Inflammatory macrophage (primary cell): ENCODE measurements at places on chromosomes 2 and 18.
A peak's percentile ranks its signal among the peaks of the same experiment; 100 is the strongest.

DNA sequence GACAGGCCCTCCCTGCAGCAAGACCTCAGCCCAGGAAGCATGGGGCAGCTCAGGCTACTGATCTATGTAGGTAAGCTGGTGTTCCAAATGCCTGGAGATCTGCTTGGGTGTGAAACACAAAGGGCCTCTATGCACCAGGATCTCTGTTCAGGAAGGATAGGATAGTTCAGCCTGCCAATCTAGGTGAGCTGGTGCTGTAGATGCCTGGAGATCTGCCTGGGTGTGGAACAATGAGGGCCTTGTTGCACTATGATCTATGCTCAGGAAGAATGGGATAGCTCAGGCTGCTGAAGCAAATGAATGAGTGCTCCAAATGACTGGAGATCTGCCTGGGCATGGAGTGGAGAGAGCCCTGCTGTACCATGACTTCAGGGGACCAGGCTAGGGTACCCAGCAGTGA, 48.9 kb upstream of the MYL1 start:
- no peak for DNase-seq

DNA sequence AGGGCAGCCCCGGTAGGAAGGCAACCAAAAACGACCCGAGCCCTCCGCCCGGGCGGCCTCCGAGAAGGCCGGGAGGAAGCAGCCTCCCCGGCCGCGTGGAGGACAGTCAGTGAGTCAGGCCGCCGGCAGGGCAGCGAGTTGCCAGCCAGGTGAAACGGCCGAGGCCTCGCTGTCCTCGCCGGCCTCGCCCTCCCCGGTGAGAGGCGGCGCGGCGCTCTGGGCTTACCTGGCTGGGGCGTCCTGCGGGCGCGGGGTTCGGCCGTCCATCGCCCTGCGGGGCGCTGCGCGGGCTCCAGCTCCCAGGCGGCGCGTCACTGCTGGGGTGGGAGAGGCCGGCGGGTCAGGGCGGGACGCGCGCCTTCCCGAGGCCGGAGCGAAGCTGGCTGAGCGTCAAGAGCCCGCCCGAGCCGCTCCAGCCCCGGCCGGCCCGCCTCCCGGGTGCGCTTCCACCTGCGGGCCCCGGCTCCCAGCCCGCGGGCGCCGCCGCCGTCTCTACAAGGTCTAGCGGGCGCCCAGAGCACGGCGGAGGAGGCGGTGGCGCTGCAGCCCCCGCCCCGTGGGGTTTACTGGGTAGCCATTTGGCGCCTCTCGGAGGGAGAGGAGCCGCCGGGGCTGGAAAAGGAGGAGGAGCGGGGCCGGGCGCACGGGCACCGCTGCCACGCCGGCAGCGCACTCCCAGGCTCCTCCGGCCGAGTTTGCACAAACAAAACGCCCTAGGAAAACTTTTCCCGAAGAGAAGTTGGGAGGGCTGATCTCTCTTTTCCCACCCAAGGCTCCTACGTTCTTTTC, 499 bp downstream of the COBLL1 start:
- DNase-seq: peak; percentile 52

- DNase-seq: no peak
Observed at GRCh38 chr2:96512341-96512740, 7.2 kb upstream of the NEURL3 start.

GRCh38 chr2:236993-237539, 26.8 kb downstream of the SH3YL1 start:
- no peak for DNase-seq

GRCh38 chr2:92326-92725, 46.0 kb upstream of the FAM110C start:
- DNase-seq: no peak
